ENCODE measurements at places on chromosomes 5 and 9.
A peak's percentile ranks its signal among the peaks of the same experiment; 100 is the strongest.

DNA sequence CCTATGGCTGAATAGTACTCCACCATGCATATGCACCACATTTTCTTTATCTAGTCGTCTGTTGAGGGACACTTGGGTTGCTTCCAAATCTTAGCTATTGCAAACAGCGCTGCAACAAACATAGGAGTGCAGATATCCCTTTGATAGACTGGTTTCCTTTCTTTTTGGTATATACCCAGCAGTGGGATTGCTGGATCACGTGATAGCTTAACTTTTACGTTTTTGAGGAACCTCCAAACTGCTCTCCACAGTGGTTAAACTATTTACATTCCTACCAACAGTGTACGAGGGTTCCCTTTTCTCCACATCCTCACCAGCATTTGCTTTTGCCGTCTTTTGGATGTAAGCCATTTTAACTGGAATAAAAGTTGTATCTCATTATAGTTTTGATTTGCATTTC, 142.6 kb downstream of the TARS1 start:
- no peak for DNase-seq

GRCh38 chr9:2479056-2479565, 142.5 kb upstream of the VLDLR start:
- no peak for DNase-seq

GRCh38 chr5:170247363-170247762, 14.6 kb downstream of the C5orf58 start:
- DNase-seq, result no peak

DNA sequence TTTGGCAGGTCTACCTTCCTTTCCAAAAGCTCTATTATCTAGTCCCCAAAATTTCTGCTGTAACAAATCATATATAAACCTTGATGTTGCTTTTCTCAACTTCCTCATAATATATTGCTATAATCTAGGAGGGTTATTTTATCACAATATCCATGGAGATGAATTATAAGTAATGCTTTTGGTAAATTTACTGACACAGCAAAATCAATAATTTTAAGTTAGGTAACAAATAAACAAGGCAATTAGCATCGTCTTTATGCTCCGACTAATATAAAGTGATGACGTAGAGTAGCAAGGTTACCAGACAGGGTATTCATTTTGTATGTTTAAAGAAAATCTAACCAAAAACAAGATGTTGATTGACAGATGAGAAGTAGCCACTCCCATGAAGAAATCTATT, 132.3 kb upstream of the ST8SIA4 start:
- no peak for DNase-seq

- DNase-seq, result no peak
Measured at GRCh38 chr5:80736730-80737129, 81.9 kb upstream of the DHFR start.

GRCh38 chr9:660227-660626, 181.3 kb upstream of the DMRT1 start:
- DNase-seq, result no peak

DNA sequence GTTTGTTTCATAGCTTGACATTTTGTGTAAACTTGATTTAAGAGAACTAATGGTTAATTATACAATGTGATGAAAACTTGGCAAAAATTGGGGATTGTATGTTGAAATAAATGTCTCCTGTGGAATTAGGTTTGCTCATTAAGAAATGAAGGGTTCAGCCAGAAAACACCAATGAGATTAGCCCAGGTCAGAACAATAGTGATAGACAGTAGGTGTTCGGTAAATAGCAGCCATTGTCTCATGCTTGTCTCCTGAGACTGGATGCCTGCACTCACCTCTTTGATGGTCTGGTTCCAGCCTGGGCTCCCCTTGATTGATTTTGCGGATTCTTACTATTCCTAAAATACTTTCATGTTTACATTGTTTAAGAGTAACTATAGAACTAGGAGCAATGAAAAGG, 135.5 kb downstream of the FBN2 start:
- DNase-seq, result no peak

GRCh38 chr5:170651604-170652277, 131.8 kb upstream of the GABRP start:
- DNase-seq, result no peak

- DNase-seq, result no peak
Measured at GRCh38 chr5:149810856-149811255, 80.7 kb downstream of the PPARGC1B start.

DNA sequence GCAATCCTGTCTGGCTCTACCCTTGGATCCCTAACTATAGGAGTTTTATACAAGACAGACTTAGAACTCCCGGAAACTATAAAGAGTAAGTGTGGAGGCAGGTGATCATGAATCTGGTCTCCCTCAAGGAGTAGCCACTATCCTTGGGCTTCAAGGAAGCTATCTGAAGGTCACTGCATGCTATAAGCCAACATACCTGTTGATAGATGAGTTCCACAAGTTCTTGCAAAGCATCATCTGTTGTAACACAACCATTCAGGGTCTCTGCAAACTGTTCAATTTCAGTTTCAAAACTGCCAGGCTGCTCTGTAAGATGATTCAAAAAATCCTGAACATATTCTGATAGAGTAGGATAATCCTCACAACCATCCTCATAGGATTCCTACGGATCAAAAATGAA, 9.3 kb downstream of the PAIP1 start:
- no peak for DNase-seq

DNA sequence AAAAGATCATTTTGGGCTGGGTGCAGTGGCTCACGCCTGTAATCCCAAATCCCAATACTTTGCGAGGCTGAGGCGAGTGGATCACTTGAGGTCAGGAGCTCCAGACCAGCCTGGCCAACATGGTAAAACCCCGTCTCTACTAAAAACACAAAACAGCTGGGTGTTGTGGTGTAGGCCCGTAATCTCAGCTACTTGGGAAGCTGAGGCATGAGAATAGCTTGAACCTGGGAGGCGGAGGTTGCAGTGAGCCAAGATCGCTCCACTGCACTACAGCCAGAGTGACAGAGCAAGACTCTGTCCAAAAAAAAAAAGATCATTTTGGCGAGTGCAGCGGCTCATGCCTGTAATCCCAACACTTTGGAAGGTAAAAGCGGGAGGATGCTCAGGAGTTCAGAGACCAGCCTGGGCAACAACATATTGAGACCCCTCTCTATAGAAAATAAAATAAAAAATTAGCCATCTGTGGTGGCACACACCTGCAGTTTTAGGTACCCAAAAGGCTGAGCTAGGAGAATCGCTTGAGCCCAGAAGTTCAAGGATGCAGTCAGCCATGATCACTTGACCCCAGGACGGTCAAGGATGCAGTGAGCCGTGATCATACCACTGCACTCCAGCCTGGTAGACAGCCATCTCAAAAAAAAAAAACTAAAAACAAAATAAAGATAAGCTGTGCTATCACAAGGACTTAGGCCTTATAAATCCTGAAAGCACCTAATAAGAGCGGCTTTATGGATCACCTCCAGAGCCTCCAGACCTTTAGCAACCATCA, 16.2 kb downstream of the PPP2CA start:
- DNase-seq, result no peak

DNA sequence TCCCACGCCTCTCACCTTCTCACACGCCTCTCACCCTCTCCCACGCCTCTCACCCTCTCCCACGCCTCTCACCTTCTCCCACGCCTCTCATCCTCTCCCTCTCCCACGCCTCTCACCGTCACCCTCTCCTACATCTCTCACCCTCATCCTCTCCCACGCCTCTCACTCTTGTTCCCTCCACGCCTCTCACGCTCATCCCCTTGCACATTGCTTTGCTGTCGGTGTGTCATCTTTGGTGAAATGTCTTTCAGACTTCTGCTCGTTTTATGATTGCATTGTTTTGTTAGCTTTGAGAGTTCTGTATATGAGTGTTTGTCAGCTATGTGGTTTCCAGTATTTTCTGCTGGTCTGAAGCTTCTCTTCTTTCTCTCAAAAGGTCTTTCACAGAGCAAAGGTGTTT, 102.7 kb downstream of the EHMT1 start:
- peak; percentile 35 for DNase-seq

DNA sequence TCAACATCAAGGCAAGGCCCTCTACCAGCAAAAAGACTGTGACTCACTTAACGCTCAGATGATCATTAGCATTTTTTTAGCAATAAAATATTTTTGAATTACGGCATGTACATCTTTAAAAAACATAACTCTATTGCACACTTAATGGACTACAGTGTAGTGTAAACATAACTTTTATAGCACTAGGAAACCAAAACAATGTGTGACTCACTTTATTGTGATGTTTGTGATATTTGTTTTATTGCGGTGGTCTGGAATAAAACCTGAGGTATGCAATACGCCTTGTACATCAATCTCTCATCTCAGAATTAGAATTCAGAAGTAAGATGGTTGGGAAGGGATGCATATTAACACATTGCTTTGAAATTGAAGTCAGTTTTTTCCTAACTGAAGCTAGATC, 106.9 kb upstream of the PTCH1 start:
- DNase-seq, result no peak

DNA sequence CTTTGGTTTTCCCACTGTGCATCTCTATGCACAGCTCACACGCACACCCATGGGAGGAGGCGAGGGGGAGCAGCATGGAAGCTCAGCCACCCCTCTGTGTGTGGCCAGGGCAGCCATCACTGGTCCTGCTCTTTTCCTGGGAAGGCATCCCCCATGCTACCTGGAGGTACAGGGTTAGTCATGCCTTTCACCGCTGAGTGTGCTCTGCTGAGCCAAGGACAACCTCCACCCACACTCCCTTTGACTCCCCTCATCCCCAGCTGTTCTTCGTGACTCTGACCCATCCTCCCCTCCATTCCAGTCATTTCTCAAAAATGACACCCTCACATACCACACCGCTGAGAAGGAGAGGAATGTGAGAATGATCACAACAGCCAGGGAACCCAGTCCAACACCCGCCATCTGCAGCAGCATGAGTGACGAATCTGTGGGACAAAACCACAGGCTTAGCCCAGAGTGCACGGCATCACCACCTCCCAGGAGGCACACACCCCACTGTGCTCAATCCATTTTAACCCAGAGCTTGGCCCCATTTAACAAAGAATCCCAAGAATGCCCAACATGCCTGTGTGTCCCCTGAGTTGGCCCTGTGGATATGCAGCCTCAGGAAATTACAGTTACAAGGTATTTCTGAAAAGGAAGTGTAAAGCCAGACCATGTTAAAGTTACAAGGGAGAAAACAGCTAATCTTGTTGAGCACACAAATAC, 133.4 kb downstream of the SUSD1 start:
- no peak for DNase-seq

GRCh38 chr9:7368410-7369292, 430.9 kb downstream of the DMAC1 start:
- DNase-seq, result no peak

GRCh38 chr5:9625286-9625685, 4.9 kb downstream of the TAS2R1 start:
- DNase-seq, result no peak

DNA sequence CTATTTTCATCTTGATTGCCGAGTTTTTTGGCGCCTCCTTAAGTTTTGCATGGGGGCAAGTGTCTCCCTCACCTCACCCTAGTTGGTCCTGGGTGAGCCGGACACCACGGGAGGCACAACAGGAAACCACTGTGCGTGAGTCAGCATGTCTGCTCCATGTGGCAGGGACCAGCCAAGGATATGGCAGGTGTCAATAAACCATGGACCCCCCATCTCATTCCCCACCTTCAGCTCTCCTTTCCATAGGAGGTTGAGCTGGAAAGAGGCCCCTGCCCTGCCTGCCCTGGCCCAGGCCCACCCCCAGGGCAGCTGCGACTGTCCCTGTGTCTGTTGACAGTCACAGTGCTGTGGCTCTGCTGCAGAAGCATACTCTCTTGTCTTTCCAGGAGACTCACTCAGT, 3.1 kb downstream of the SPACA9 start:
- DNase-seq, result no peak

DNA sequence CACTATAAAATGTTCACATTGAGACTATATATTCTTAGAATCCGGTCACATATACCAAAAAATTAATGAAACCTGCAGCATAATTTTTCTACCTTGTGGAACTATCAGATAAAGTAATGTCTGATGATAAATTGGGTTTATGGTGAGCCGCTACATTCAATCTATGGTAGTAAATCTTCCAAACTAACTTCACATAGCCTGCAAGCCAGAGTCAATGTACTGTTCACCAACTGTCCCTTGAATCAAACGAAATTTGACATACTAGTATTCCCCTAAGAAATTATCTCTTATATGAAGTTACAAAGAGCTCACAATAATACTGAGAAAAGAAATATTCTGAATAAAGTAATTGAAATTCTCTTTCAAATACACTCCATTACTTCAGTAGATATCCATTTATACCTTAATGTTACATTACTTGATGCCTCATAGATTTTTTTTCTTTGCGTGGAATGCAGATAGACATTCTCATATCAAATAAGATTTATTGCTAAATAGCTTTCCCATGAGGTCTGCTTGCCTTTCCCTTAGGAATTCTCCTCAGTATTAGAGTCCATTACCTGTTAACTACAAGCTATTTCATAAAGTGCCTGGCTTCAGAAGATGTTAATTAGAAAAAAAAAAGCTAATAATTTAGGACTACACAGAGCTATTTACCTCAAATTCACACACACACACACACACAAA, 169.5 kb downstream of the PTPRD start:
- no peak for DNase-seq

DNA sequence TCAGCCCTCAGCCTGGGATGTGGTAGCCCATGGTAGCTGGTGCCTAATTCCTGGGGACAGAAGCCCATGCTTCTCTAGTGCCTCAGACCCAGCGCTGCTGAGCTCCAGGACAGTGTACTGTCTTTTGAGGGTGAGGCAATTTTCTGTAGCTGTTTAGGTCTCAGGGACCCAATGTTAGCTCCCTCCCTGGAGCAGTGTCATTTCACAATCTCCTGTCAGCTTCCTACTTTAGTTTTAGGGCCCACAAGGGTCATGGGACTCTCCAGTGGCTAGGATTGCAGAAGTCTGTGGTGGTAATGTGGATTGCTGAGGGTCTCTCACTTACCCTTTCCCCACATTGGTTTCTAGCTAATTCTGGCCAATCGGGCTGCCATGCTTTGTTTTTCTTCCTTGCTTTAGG, 67.7 kb upstream of the CCL21 start:
- DNase-seq, result no peak

GRCh38 chr5:15598294-15598902, 98.4 kb downstream of the FBXL7 start:
- DNase-seq, result peak; percentile 4

DNA sequence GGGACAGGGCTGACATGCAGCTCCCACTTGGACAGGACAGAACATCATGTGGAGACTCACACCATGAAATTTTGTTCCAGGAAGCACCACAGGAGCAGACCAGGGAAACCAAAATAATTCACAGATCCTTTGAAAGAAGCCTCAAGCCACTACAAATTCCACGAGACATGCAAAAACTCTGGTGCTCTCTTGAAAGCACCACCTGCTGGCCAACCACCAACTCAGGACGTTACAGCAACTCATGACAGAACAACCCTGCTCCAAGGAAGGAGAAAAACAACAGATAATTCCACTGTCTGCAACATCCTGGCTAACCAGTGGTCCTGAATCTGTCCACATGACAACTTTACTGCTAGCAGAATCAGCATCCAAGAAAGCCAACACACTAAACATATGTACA, 516.0 kb downstream of the SPATA31D1 start:
- no peak for DNase-seq

DNA sequence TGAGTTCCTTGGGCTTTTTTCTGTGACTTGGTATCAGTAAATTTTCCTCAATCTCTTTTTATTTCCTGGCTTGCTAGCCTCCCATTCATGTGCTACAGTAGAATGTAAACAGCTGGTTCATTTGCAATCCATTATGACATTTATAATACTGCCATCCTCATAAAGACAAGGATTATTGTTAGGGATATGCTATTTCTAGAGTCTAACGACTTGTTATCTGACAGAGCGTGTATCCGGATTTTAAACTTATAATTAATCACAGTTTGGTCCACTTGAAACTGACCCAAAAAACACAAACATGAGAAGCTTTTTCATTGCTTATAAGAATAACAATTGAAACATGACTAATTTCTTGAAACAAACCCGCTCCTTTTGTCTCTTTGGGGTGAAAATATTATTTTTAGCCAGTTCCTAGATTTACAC, 585.8 kb downstream of the TLE4 start:
- no peak for DNase-seq
